ENCODE measurements at places on chromosomes 4 and X. TPM values are rescaled to one million over a fixed set of nuclear protein-coding genes. Genes with fewer than 3 reads are reported as not detected.

The FRMPD3 gene
- not detected for polyA plus RNA-seq

The NXF2B gene
- not detected for polyA plus RNA-seq

The RS1 gene
- polyA plus RNA-seq = not detected

The OTC gene
- polyA plus RNA-seq = 0.25 TPM

The FGF5 gene
- not detected for polyA plus RNA-seq

- no peak for DNase-seq
These were observed 582.3 kb downstream of the KCNIP4 start for GRCh38 chr4:21366312-21366711.

DNA sequence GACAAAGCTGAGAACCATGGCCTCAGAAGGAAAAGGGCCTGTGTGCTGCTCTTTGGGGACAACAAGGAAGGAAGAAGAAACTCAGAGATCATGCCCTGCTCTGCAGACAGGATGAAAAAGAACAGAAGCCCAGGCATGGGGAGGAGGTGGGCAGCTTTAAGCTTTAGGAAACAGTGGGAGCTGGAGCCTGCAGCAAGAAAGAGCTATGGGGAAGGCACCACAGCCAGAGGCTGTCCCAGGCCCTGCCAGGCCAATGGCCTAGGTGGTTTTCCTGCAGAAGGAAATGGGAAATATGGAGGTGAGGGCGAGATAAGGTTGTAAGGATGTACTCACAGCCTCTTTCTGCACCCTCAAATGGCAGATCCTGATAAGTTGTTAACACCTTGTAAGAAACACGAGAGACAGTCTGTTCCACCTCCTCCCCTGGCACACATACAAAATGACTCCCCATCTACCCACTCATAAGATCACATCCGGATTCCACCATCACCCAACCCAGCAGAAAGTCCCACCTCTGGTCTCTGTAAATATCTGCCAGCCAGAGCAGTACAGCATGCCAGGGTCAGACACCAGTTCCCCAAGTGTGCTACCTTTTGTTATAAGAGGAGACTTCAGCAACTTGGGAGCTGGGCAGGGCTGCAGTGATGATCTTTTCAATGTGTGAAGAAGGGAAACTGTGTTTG, 105.2 kb downstream of the RTL5 start:
- no peak for DNase-seq

GRCh38 chr4:83328521-83329187, 6.0 kb downstream of the HPSE start:
- DNase-seq = no peak

- DNase-seq = peak; percentile 64
These were observed 61.4 kb downstream of the AGA start for GRCh38 chr4:177380730-177381287.

DNA sequence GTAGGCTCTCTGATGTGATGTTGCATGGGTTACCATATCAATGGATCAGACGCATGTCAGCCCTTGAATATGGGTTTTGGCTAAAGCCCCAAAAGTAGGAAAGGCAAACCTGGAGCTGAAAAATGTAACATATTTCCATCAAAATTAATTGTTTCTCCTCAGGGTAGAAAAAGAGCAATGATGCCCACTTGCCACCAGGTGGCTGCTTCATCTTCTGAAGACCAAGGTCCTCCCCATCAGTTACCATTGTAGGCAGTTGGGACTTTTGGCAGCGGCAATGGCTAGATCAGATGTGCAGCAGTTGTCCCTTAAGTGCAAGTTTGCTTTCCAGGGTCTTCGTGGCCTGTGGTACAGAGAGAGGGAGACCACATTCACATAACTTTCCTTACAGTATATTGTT, 118.2 kb downstream of the NAF1 start:
- peak; percentile 21 for DNase-seq

DNA sequence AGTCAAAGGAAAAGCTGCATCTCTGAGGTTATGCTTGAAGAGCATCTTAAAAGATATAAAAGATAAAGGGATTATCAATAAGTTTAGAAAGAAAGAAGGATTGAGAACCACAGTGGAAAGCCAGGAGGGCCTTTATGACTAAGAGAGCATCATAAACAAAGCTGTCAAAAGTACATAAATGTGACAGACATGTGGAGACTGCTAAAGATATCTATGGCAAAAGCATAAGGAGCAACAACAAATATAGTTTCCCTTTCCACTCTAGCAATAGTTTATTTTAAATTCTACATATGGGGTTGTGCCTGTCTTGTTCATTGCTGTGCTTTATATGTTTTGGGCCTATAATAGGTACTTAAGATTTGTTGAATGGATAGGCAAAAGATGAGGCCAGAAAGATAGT, 97.3 kb downstream of the RNF150 start:
- no peak for DNase-seq

DNA sequence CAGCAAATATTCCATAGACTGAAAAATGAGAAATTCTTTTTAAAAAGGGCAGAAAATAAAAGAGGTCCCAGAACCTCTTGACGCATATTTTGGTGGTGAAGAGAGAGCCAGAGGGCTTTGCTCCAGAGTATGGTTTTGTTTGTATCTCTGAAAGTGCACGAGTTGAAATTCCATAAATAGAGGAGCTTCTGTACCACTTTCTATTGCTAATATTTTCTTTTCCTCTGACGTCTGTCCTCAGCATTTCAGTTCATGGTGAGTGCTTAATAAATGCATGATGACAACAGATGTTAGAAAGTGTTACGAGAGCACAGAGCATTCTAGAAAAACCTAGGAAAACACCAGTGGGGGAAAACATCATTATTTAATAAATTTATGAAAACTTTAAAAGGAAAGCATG, 145.6 kb downstream of the AMELX start:
- no peak for DNase-seq

GRCh38 chr4:88054901-88055300, 47.5 kb downstream of the PKD2 start:
- DNase-seq = peak; percentile 70

GRCh38 chr4:184822356-184822755, 3.4 kb downstream of the ACSL1 start:
- DNase-seq = no peak

DNA sequence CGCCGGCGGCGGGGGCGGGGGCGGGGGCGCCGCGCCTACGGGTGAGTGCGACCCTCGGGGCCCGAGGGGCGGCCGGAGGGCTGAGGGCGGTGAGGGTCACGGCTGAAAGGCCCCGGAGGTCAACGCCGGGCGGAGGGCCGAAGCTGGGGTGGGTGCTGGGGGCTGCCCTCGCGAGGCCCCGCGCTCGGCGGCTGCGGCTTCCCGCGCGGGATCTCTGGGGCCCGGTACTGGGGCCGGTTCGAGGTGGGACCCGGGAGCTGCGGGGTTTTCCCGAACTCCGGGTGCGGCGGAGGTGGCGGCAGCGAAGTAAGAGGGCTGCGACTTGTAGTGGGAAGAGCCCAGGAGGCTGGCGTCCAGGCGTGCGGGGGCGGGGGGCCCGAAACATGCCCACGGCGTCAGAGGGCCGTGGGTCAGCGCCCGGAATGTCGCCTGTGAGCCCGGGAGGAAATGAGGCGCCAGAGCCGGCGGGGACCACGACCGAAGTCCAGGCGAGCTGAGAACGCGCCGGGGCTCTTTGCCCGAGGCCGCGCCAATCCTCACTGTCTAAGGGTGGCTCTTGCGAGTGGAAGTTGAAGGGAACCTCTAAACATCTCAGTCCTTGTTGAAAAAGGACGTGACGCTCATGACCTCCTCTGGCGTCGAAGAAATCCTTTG, 407 bp downstream of the IL13RA1 start:
- peak; percentile 10 for DNase-seq

DNA sequence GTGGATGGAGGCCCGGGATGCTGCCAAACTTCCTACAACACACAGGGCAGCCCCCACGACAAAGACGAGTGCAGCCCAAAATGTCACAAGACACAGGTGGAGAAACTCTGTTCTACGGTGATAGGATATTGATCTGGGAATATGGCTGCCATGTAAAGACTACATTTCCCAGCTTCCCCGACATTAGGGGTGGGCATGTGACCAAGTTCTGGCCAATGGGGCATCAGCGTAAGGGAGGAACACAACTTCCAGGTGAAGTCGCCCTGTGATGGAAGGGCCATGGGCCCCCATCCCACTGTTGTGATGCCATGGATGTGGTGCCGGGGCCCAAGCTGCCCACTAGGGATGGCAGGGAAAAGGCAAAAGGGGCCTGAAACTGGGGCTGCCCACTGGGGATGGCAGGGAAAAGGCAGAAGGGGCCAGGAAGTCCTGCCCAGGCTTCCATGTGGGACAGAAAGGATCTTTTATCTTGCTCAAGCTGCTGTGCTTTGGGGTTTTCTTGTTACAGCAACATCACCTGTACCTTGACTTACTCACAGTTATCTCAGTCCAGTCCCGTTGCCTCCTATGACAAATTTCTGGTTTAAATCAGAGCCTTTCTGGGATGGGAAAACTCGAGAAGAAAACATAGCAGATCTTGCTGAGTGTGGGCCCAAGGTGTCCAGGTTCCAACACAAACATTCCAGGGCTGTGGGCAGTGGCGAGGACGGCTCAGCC, 9.7 kb upstream of the ADRA2C start:
- no peak for DNase-seq

- DNase-seq = no peak
These were observed 68.5 kb upstream of the MXD4 start for GRCh38 chr4:2330091-2331042.

Measured in HepG2 (cell line).